Mesenteric fat pad (tissue), 1 donor: ENCODE measurements at places on chromosomes 3 and 15. TPM values are rescaled to one million over a fixed set of nuclear protein-coding genes. Genes with fewer than 3 reads are reported as not detected.

GRCh38 chr15:79065361-79065705 is 25.2 kb downstream of the RASGRF1 start:
- DNase-seq, result no peak

DNA sequence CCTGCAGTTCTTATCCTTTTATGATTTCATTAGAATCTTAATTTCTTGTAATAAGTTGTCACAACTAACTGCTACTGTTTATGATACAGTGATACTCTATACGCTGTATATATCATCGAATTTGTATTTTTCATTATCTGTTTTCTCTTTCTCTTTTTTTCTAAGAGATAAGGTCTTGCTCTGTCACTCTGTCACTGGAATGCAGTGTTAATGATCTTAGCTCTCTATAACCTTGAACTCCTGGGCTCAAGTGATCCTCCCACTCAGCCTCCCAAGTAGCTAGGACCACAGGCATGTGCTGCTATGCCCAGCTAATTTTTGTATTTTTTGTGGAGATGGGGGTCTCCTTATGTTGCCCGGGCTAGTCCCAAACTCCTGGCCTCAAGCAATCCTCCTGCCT is 14.8 kb downstream of the APH1B start:
- DNase-seq, result no peak

GRCh38 chr3:152477422-152477821 is 208.7 kb downstream of the MBNL1 start:
- DNase-seq, result no peak

DNA sequence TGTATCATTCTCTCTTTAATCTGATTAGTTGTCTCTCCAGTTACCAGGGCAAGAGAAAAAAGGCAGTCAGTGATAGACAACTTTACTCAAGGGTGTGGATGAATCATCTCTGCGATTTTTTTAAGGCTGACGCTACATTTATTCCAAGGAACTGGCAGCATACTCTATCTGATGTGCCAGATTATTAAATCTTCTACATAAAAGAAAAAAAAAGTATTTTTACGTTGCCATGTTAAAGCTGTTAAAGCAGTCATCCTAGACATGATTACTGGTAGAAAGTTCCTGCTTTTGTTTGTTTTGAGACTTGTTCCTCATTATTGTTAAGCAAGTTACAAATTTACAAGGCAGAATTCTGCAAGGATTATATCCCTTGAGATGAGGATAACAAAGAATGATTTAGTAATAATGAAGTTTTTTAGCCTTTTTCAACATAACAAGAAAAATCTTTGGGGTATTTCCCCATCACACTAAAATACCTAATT is 121.7 kb downstream of the CBLB start:
- DNase-seq, result no peak

Gene CACNA2D3
- total RNA-seq, result 0.48 TPM

Gene C2CD4B
- total RNA-seq, result 12.1 TPM

Gene IDH2
- total RNA-seq, result 56.1 TPM

Gene TMEM212
- not detected for total RNA-seq

Gene PTX3
- 618 TPM for total RNA-seq

Gene CCR3
- not detected for total RNA-seq

Gene GOLGA6L7
- total RNA-seq, result not detected

Gene ROBO2
- 1.8 TPM for total RNA-seq
